Activated naive CD4-positive, alpha-beta T cell treated with anti-CD3 and anti-CD28 coated beads for 36 hours (primary cell): ENCODE measurements at places on chromosomes 3 and 15. TPM values are rescaled to one million over a fixed set of nuclear protein-coding genes. Genes with fewer than 3 reads are reported as not detected.

DNA sequence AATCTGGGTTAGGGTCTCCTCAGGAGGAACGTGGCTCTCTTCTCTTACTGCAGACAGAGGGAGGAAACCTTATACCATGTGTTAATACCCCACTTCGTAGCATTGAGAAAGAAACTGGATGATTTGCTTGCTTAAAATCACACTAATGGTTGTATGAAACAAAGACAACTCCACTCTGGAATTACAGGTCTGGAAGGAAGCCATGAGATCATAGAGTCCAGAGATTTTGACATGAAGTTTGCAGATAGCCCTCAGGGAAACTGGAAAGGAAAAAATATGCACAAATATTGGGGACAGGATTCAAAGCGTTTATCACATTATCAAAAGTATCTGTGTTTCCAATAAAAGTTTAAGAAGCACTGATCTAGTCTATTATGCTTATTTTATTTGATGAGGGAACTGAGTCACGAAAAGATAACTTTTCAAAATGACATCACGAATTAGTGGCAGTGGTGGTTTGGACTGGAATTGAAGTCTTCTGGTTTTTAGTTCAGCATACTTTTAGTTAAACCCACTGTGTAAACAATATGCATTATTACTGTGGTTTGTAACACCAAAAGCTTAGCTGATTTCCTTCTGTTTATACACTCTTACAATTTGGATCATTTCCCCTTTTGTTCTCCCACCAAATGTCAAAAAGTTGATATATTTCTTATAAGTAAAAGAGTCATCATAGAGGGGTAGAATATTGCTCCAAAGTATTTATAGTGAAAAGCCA is 16.8 kb downstream of the FGF7 start:
- DNase-seq, result no peak

DNA sequence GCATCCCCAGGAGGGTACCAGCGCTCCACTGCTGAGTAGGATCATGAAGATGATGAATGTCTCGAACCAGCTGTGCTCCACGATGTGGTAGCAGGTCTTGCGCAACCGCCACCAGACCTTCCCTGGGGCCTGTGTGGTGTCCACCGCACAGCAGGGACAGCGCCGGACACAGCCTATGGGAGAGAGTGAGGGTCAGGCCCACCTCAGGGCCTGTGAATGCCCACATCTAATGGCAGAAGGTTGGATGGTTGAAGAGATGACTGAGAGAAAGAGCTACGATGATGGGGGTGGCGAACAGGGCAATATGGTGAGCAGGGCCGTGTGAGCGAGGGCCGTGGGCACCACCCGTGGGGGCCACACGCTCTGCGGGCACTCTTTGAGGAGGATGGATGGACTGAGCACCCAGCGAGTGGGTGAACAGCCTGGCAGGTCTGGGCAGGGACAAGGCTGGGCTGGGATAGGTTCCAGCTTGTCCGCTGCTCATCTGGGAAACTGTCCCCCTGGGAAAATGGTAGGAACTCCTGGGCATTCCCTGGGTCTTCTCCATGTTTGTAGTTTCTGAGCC is 74.1 kb downstream of the SCN5A start:
- no peak for DNase-seq

DOCK3 gene
- 1.6 TPM for total RNA-seq

SH3GL3 gene
- not detected for total RNA-seq

NANOGP8 gene
- total RNA-seq, result not detected
